ENCODE measurements at places on chromosomes 12 and 14. TPM values are rescaled to one million over a fixed set of nuclear protein-coding genes. Genes with fewer than 3 reads are reported as not detected.

Gene CIDEB
- not detected for total RNA-seq

Gene AP5M1
- 24.2 TPM for total RNA-seq

Gene PTPRQ
- total RNA-seq, result 0.17 TPM

Gene ENDOU
- total RNA-seq, result 0.37 TPM

Gene LRRC23
- 11.9 TPM for total RNA-seq

Gene PYGL
- total RNA-seq, result 255 TPM

Gene CCDC184
- 1.1 TPM for total RNA-seq

Gene SIX6
- total RNA-seq, result not detected

Gene TRHDE
- total RNA-seq, result not detected

Gene PSMC1
- 291 TPM for total RNA-seq

All from NCI-H460 (cell line).